ENCODE measurements at places on chromosomes 3 and 15.

- DNase-seq = peak; percentile 48
Observed at GRCh38 chr15:43625106-43625505, 6.5 kb upstream of the STRC start.

DNA sequence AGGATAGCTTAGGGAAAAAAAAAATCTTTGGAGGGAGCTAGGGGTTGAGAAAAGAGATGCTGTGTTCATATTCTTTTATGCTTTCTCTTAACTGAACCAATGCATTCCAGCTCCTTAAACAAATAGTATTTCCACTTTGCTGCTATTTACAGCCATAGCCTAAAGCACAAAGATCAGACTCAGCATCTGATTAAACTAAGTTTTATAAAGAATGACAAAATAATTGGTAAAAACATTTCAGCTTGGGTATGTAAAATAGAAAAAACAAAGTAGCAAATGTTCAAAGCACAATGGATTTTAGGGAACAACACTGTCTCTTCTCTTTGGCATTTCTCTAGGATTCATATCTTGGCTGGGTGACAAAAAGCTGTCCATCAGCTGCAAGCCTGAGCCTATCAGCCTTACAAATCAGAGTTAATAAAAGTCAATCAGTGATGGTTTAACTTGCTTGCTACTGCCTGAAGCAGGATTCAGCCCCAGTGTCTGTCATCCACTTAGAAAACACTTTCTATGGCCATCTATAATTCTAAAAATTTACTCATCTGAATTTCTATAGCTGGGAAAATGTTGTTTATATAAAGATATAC lies 232.1 kb upstream of the CDIN1 start:
- DNase-seq = no peak

DNA sequence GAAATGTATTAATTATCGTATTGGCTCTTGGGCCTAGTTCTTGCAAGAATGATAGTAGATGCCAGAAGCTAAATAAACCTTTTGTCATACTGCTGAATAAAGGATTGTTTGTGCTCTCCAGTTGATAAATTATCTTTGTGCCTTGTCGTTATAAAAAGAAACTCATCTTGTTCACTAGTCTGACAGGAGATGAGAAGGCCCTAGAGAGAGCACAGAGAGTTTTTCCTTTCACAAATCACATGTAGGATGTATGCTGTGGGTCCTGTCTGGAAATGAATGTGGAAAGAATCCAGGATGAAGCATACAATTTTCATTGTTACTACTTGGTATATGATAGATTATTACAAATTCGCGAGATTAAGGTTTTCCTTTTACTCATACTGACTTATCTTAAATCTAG lies 113.0 kb downstream of the NLGN1 start:
- DNase-seq = no peak

DNA sequence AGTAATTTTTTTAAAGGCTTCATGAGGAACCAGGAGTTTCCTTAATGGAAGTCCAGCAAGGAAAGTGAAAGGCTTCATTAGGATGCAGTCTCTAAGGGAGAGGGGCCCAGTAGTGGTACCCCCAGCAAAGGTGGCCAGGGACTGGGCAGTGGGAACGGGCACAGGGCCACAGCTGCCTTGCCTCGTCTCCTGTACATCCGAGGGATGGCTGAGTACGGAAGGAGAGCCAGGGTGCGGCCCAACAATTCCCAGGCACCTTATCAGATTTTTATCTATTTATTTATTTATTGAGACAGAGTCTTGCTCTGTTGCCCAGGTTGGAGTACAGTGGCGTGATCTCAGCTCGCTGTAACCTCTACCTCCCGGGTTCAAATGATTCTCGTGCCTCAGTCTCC lies 14.5 kb downstream of the SEMA3G start:
- no peak for DNase-seq

DNA sequence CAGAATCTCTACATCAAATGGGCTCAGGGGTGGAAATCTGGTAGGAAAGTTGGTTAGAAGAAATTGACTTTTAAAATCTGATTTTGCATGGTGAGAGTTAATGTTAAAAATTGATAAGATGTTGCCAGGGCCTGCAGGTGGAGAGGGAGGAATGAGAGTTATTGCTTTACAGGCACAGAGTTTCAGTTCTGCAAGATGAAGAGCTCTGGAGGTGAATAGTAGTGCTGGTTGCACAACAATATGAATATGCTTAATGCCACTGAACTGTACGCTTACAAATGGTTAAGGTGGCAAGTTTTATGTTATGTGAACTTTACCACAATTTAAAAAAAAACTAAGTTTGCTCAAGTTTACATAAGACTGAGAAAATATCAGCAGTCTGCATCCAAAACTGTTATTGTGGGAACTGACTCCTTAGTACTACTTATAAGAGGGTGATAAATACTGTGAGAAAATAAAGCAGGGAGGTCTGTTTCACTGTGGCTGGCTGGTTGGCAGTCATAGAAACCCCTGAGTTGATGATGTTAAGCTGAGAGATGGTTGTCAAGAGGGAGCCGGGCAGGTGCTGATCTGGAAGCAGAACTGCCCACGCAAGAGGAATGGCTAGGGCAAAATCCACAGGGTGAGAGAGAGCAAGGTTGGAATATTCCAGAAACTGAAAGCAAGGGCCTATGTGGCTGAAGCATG lies 144.9 kb downstream of the EDEM1 start:
- no peak for DNase-seq

DNA sequence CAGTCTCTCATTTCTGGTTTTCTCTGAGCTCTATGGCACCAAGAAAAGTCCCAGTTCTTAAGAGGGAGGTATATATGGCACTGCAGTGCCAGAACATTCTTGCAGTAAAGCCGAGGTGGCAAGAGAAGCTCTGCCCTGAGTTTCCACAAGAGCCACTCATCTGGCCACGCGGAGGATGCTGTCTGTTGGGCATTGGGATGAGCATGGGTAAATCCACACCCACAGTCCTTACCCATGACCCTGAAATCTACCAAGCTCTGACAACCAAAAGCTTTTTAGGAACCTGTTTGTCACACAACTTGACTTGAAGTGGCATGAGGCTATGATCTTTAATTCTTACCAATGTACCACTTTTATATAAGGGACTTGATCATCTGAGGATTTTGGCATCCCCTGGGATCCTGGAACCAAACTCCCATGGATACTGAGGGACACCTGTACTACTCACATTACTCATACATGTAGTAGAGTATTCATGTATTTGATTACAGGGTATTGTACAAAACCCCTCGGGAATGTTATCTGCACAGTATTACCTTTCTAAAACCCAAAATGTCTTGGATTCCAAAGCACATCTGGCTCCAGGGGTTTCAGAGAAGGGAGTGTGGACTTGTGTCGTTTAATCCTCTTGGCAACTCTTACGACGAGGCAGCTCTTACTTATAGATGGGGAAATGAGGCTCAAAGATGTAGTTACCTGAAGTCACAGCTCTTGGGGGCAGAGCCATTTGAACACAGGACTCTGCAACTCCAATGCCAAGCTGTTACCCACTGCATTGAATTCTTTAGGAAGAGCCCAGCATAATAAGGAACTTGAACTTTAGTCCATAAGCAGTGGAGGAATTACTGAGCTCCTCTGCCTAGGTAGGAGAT lies 8.8 kb downstream of the RPL32 start:
- no peak for DNase-seq

DNA sequence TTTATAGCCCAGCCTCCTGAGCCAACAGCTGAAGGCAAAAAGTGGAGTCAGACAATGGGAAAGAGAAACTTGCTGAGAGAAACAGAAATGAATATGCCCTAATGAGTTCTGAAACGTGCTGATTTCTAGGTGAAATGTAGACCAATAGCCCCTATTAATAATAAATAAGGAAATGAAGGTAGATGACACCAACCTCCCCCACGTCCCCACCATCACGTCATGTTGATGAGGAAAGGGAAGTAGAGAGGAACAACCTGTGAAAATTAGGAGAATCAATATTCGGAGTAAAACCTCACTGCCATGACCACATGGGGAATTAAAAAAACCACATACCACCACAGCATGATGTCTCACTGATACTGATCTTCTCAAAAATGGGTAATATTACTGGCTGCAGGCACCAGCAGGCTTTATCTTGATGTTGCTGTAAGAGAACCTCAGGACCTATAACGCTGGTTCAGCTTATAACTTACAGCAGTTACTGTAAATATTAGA lies 64.0 kb downstream of the KAT2B start:
- no peak for DNase-seq

DNA sequence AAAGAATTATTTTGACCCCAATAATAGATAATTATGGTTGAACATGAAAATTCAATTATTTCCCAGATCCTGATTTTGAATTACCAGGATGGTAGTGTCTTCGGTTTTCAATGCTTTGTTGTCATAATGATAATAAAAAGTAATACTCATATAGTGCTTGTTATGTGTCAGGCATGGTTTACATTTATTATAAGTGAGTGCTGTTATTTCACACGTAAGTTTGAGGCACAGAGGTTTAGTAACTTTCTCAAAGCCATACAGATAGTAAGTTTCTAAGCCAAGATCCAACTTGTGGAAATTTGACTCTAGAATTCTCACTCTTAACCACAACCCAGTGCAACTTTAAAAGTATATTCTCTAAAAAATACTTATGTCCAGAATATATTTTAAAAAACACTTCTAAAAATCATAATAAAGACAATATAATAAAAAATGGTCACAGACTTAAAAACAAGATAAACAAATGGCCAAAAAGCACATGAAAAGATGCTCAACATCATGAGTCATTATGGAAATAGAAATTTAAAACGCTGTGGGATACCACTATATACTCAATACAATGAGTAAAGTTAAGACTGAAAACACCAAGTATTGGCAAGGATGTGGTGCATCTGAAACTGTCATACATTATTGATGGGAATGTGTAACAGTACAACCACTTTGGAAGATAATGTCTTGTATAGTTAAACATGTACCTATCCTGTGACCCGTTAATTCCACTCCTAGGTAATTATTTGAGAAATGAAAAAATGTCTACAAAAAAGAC lies 45.2 kb downstream of the SPRED1 start:
- DNase-seq = peak; percentile 54

DNA sequence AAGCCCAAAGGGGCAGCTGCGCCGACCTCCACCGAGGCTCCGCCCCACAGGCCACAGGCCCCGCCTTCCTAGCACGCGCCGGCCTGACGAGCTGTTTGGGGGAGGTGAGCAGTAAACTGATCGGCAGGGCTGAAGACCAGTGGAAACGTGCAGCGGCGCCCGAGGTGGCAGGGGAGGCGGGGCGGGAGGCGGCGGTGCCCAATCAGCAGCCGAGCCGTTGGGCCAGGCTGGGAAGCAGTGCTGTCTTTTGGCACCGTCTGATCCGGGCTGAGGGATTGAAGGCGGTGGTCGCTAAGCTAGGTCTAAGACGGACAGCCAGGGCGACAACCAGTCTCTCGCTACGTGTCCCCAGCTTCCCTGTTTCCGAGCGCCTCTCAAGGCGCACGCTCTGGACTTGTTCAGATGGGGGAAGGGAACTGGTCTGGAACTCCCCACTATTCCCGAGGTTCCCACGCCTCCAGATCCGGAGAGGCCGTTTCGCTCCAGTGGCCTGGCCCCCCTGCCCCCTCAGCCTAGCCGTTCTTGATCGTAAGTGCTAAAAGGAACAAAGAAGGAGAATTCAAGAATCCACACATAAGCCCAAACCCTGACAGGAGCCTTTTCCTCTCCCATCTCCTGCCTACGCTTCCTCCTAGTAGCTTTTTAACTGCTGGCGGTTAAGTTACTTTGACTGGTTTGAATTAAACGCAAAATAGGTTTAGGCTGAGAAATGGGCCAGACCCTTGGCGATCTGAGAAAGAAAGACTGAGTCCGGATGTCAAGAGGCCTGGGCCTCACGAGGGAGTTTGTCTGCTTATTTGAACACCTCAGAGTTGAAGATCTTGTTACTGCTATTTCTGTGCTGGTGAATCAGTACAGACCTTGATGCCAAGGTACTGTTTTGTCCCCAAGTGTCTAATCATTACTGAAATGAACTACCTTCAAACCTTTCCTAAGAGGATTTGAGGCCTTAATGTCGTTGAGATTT lies at the start of gene FMN1:
Gene FMN1, minus strand, starts transcription at position 11 of the 967 bp plus-strand sequence. CDS start 39,800 bp downstream, outside the sequence.
- peak; percentile 89 for DNase-seq

DNA sequence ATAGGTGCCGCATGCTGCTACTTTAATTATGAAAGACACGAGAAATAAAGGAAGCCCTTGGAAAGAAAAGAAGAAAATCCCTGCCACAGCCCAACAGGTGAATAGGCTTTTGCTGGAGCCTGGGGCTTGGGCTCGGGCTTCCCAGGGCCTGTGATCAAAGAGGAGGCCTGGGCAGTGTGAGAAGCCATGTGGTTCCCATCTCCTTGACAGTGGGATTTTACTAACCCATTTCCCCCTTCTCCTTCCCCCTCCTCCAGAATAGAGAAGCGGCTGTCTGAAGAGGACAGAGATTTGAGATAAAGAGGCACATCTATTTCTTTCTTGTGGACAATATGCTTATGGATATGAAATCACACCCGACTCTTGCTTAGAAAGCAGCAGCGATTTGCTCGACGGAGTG lies 369.1 kb downstream of the MCTP2 start:
- DNase-seq = no peak

GRCh38 chr3:124811436-124811835 lies 75.7 kb downstream of the ITGB5 start:
- peak; percentile 97 for DNase-seq

- DNase-seq = peak; percentile 41
Observed at GRCh38 chr3:62201438-62202035, 171.8 kb downstream of the FEZF2 start.

- DNase-seq = no peak
Observed at GRCh38 chr15:85540085-85540797, 159.8 kb downstream of the AKAP13 start.

DNA sequence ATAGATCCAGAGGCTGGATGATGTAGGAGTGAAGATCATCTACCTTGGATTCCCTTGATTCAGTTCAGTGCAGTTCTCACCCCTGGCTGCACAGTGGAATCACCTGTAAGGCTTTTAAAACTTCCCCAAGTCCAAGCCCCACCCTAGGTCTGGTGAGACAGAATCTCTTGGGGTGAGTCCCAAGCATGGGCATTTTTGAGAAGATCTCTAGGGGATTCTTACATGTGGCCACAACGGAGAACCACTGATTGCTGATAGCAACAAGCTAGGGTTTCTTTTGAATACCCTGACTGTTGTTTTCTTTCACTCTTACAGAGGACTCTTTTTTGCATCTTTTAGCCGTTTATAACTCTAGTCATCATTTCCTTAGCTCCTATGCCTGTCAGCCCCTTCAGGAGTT lies 204.9 kb upstream of the RASGRP1 start:
- no peak for DNase-seq

Data from fibroblast of skin of back (primary cell).